ENCODE measurements at places on chromosomes 16 and 17.

DNA sequence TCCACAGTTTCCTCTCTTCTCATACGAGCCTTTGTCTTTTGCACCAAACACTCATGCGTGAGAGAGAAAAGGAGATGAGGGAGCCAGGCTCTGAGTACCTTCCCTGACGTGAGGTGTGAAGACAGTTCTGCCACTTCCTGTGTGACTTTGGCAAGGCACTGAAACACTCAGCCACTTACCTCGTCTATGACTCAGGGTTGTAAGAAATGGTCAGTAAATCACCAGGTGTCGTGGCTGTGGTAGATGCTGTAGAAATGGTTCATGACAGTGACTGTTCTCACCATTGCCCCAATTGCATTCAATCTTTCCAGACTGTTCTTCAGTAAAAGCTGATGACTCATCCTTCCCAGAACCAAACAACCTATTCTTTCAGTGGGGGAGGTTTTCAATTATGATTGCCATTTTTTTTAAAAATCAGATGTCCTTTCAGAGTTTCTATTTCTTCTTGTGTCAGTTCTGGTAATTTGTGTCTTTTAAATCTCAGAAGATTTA lies 49.2 kb upstream of the CBFA2T3 start:
- DNase-seq: no peak

GRCh38 chr16:83453977-83454376 lies 353.8 kb upstream of the HSBP1 start:
- no peak for DNase-seq

- no peak for DNase-seq
These were observed 69.8 kb upstream of the KSR1 start for GRCh38 chr17:27386206-27387075.

- no peak for DNase-seq
These were observed 26.2 kb downstream of the BMERB1 start for GRCh38 chr16:15460601-15461000.

DNA sequence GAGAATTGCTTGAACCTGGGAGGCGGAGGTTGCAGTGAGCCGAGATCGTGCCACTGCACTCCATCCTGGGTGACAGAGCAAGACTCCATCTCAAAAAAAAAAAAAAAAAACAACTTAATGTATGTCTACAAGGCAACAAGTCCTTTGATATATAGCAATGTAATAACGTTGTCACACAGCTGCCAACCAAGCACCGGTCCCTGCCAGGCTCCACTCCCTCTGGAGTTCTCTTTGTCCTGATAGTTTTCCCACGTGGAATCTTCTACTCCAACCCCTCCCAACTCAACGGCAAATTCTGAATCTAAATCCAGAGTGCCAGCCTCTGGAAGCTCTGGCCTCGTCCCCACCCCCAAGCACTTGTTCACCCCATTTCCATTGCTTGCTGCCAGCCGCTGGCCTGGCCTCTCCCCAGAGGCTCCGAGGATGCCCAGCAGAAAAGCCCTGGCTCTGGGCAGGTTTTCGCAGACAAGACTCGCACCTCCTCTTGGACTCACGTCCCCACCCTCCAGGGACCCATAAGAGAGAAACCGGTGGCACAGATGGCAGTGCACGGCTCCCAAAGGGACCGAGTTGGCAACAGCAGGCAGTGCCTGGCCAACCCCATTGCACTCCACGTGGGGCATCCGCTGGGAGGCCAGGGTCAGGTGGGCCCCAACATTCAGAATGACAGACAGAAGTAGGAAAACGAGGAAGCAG lies 15.9 kb upstream of the CBX2 start:
- DNase-seq: no peak

- peak; percentile 74 for DNase-seq
These were observed 18.5 kb upstream of the NAGLU start for GRCh38 chr17:42517516-42517915.

GRCh38 chr17:77495575-77495974 lies 354.8 kb downstream of the SEC14L1 start:
- DNase-seq: no peak

DNA sequence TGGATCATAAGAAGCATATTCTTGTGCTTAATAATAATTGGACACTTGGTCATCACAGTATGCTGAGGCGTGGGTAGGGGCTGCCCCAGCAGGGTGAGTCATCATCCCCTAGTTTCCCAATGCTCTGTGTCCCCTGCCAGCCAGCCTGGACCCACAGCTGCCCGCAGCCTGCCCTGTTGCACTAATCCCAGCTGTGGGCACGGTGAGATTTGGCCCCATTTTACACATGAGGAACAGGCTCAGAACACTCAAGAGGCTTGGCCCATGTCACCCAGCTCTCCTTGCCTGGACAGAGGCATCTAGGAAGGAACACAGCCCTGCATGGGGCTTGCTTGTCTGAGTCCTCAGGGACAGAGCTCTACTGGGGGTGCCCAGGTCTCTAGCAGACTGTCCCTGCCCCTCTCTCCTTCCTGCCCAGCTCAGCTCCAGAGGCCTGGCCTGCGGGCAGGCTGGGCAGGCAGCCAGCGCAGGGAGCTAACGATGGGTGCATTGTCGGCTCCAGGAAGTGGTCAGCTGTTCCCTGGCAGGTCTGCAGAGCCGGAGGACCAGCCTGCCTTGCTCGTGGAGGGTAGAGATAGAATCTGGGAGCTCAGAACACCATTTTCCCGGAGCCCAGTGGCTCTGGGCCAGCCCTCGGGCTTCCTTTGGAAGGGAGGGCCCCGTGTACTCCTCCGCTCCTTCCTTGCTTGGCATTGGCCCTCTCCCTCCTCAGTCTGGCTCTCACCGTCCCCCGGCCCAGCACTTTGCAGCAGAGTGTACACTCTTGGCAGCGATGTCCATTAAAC lies 189.4 kb downstream of the RAB11FIP4 start:
- peak; percentile 71 for DNase-seq

GRCh38 chr17:82496529-82497434 lies 22.8 kb upstream of the FOXK2 start:
- DNase-seq: peak; percentile 95

- DNase-seq: no peak
These were observed 7.3 kb upstream of the PRPSAP2 start for GRCh38 chr17:18850679-18851078.

DNA sequence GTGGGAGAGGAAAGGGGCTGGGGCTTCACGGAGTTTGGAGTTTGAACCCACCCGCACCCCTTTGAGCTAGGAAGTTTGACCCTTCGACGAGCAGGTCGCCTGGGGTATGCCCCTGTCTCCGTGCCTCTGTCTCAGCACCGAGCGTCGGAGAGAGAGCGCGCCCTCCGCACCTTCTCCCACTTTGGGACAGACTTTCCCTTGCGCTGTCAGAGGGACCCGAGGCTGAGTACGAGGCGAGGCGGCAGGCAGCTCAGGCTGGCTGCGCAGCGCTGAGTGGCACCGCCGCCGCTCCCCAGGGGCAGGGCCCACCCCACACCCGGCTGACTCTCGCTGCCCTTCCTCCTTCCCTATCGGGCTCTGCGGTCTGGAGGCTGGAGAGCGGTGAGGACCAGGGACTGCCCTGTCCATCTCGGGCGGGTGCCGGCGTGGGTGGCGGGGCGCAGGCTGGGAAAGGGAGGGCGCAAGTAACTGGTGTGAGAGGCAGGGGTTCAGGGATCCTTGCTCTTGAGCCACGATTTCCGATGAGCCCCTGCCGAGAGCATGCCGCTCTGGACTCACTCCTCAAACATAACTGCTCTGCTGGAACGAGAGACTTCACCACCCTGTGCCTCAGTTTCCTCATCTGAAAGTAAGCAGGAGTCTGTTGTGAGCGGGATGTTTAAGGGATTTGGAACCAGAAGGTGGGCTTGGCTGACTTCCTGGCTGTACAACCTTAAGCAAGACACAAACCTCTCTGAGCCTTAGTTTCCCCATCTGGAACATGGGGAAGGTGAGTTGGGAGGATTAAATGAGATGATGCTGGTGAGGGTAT lies 981 bp downstream of the BEAN1 start:
- DNase-seq: no peak

- DNase-seq: peak; percentile 65
These were observed at the start of gene ZFHX3 for GRCh38 chr16:73047536-73048291. Gene ZFHX3, minus strand, starts transcription at chr16:73048128. Its CDS starts 87,983 bp downstream, at chr16:72960145.

DNA sequence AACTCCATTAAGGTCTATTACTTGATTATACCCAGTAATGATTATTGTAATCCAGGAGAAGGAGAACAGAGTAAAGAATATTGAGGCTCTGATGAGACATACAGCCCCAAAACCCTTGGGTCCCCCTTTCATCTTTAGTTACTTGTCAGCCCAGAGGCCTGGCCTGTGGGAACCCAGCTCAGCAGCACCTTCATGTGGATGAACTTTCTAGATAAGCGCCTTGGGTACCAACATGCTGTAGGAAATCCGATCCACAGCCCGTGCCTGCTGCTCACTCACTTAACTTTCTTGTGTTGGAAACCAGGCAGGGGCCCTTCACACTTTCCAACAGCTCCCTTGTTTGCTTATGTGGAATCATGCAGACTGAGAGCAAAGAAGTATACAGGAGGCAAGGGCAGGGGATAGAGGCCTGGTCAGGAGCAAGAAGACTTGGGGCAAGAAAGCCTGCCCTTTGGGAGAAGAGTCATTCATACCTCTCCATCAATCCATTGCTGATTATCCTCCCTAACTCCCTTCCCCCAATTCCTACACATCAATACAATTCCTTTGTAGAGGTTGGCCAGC lies 64.0 kb upstream of the SOX9 start:
- DNase-seq: no peak

DNA sequence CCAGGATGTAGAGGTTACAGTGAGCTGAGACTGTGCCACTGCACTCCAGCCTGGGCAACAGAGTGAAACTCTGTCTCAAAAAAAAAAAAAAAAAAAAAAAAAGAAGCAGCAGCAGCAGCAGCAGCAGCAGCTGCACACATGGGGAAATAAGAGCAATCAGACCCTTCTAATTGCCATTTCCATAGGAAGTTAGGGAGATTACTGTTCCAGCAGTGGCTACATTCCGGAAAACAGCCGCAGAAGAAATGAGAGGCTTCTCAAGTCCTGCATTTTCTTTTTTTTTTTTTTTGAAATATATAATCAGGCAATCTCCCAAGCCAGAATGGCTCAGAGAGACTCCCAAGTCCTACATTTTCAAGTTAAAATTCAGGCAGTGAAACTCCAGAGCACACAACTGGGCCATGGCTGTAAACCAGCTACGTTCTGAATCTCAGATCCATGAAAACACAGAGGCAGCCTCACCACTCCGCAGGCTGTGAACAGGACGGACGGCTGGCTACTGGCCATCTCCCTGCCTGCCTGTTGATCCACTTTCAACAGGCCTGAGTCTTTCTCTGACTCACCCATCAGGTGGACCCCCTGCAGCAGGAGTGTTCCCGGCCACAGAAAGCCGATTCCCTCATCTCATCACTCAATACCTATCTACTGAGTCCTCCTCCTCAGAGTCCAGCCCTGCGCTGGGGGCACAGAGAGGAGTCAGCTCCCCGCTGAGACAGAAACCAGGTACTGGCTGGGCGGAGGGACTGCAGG lies 15.0 kb downstream of the TRPV1 start:
- peak; percentile 52 for DNase-seq

- no peak for DNase-seq
These were observed 863 bp downstream of the CASKIN1 start for GRCh38 chr16:2195322-2196161.

DNA sequence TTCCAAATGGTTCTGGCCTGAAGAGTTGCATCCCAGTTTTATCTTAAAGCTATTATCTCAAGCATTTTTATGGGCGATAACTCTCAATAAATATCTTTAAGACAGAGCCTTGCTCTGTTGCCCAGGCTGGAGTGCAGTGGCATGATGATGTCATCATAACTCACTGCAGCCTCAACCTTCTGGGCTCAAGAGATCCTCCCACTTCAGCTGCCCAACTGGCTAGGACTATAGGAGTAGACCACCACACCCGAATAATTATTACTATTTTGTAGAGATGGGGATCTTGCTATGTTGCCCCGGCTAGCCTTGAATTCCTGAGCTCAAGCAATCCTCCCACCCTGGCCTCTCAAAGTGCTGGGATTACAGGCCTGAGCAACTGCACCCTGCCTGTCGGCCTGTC lies 26.1 kb upstream of the CYTH1 start:
- no peak for DNase-seq

DNA sequence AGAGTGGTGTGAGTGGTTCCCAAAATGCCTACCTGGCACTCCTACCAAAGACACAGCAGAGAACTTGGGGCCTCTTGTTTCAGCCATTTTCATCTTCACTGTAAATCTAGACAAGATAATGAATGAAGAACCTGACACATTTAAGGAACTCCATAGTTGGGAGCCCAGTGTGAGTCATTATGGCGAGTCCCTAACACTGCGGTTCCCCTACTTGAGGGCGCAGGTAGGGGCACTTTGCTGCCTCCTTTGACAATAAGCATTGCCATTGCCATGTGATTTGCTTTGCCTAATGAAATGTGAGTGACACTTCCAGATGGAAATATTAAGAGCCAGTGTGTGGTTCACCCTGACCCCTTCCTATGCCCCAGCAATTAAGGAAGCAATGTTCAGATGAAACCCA lies 517.6 kb downstream of the MAF start:
- no peak for DNase-seq

DNA sequence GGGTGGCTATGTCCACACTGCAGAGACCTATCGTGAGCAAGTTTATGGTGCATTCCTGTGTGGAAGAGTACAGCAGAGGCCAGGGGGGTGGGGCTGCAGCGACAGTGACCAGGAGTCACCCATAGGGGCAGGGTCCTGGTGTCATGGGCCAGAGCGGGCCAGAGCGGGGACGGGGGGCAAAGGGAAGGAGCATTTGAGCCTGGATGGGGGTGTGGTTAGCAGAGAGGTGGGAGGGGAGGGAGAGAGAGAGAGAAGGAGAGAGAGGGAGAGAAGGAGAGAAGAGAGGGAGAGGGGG lies 17.8 kb downstream of the JPH3 start:
- DNase-seq: no peak

DNA sequence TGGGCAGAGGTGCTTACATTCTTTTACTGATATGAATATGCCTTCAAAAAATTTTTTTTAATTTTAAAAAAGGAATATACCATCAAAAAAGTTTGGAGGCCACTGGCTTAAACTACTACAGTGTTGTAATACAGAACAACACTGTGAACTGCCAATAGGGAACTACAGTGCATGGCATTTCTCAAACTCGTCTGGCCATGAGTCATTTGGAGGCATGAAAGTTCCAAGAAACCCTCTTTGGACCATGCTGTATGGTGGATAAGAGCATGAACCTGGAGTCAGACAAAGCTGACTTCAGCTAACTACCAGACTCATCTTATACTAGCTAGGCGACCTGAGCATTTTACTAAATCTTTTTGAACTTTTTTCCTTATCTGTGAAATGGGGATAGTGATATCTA lies 9.2 kb upstream of the NF1 start:
- no peak for DNase-seq

GRCh38 chr16:85181739-85182129 lies 69.5 kb upstream of the CIBAR2 start:
- no peak for DNase-seq

DNA sequence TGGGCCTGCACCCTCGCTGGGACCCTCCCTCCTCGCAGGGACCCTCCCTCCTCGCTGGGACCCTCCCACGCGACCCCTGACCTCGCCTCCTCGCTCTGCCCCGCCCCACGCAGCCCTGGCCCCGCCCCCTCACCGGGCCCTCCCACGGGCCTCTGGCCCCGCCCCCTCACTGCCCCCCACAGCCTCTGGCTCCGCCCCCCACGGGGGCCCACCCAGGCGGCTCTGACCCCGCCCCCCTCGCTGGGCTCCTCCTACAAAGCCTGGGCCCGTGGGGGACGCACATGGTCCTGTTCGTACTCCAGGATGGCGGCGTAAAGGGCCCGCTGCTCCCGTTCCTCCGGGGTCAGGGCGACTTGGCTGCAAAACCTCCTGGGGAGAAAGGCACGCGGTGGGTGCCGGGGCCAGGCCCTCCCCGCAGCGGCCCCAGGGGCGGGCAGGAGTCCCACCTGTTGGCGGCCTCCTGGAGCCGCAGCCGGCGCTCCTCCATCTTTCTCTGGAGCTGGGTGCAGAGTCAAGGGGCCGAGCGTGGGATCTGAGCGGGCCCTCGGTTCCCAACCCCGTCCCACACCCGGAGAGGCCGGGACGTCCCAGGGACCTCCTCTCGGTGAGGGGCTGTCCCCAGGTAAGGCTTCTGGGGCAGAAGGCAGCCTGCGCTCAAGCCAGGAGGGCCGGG lies 9.0 kb downstream of the VPS9D1 start:
- DNase-seq: no peak

Data from midbrain (tissue), 1 donor.